ENCODE measurements at places on chromosomes 7 and 10.

- DNase-seq: no peak
These were observed 16.5 kb downstream of the SPAM1 start for GRCh38 chr7:123941391-123942180.

GRCh38 chr7:157930441-157930840, 593.6 kb downstream of the DNAJB6 start:
- no peak for DNase-seq

DNA sequence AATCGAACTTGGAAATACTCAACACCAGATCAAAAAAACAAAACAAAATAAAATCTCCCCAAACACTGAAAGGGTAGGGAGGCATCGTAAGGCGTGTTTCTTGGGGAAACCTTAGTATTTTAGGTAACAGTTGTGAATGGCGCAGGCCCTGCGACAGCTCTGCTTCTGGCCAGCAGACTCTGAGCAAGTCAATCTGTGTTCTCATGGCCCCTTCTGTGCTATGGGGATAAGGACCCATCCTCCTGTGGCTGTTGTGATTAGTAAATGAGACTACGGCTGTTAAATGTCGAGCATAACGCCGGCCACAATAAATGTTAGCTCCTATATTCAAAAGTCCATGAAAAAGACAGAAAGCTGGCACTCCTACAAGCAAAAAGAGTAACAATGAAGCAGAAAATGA, 27.0 kb downstream of the RPP38 start:
- DNase-seq: no peak

- DNase-seq: no peak
These were observed 1.8 kb downstream of the PDAP1 start for GRCh38 chr7:99406557-99406956.

GRCh38 chr10:77380723-77381122, 256.9 kb downstream of the KCNMA1 start:
- DNase-seq: no peak

Measured in fibroblast of skin of right biceps (primary cell).